ENCODE measurements at places on chromosomes 2 and 18.

DNA sequence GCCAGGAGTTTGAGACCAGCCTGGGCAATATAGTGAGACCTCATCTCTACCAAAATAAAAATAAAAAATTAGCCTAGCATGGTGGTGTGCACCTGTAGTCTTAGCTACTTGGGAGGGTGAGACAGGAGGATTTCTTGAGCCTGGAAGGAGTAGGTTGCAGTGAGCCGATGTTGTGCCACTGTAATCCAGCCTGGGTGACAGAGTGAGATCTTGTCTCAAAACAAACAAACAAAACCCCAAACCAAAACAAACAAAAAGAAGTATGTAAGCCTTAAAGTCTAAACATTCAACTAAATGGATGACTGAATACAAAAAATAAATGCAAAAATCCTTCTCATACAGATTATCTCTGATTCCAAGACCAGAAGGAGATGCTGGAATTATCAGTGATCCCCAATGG lies 58.6 kb downstream of the RAB31 start:
- DNase-seq = no peak

DNA sequence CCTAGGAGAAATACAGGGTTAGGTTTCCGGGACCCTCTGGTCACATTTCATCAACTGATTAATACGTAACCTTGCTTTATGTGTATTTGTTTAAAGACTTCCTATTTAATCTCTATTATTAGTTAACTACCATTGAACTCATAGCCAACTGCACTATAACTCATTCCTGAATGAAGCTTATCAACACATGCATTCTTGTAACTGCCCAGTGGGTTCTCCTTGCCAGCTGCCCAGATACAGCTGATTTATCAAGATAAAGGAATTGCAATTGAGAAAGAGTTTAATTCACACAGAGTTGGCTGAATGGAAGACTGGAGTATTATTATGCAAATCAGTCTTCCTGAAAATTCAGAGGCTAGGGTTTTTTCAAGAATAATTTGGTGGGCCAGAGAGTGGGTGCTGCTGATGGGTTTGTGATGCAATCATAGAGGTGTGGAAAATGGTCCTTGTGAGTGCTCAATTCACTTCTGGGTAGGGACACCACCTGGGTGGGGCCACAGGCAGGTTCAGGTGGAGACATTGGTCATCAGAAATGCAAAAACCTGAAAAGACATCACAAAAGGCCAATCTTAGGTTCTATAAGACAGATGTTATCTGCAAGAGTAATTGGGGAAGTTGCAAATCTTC lies 21.1 kb upstream of the NOSTRIN start:
- no peak for DNase-seq

DNA sequence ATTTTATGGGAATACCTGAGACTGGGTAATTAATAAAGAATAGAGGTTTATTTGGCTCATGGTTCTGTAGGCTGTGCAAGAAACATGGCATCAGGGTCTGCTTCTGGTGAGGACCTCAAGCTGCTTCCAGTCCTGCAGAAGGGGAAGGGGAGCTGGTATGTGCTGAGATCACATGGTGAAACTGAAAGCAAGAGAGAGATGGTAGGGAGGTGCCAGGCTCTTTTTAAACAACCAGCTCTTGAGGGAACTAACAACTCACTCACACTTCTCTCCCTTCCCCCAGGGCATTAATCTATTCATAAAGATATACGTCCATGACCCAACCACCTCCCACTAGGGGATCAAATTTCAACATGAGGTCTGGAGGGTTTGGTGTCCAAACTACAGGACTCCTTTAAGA lies 40.1 kb downstream of the AGPS start:
- DNase-seq = no peak

GRCh38 chr2:168640039-168640438 lies 162.4 kb upstream of the NOSTRIN start:
- DNase-seq = no peak

DNA sequence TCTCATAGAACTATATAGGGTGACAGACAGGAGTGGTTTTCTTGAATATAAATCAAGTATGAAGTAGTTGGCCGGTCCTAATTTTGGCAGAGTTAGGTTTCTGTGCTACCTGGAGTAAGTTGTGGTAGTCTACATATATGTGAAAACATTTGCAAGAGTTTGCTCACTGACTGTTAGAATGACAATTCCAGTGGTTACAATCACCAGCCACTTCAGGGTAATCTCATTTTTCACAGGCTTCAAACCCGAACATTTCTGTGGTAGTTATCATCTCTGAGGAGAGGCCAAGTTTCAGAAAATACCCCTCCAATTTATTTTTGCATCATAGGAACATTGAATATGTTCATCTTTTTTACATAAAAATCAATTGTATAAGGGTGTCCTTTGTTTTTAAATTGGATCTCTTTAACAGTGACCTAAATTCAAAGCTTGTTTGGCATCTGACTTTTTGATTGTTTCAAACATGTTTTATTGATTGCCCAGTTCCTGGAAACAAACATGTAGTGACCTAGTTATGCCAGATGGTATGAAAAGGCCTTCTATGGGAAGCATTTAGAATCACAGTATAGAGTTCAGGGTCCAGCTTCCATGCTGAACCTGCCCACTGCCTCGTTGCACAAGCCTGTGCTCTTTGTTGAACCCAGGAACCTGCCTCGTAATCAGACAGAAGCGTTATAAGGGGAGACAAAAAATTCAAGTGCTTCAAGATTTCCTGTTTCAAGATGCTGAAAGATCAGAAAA lies 250.6 kb downstream of the LTBP1 start:
- DNase-seq = no peak

DNA sequence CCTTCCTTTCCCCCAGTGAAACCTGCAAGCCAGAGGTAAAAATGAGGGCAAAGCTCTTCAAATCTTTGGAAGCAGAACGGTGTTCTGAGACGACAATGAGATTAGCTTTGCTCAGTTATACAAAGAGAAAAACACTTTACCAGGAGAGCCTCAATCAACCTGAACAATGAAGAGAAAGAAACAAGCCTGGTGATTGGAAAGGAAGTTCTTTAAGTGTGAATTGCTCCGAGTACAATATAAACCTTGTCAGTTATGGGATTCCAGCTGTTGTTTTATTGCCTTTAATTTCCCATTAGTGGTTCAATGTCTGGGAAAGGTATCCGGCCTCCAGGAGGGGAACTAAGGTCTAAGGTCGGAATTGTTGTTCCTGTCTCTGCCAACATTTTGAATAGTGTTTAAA lies 901.6 kb downstream of the EPHA4 start:
- DNase-seq = no peak

GRCh38 chr2:201971531-201972228 lies 62.0 kb upstream of the FZD7 start:
- no peak for DNase-seq

DNA sequence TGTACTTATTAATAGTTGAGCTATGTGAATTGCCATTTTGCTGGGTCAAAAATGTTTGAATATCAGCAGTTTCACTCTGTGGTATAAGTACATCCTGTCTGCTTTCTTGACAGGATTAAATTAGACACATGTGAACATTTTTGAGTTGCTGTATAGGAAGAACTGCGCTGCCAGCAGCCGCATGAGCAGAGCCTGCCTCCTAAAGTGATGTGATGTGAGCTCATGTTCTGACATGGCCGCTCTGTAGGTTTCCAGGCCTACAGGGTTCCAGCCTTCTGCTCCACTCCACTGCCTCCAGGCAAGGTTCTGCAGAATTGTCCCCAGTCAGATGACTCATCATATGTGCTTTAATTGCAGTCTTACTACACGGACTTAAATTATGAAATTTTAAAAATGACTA lies 119.7 kb upstream of the NFATC1 start:
- DNase-seq = no peak

DNA sequence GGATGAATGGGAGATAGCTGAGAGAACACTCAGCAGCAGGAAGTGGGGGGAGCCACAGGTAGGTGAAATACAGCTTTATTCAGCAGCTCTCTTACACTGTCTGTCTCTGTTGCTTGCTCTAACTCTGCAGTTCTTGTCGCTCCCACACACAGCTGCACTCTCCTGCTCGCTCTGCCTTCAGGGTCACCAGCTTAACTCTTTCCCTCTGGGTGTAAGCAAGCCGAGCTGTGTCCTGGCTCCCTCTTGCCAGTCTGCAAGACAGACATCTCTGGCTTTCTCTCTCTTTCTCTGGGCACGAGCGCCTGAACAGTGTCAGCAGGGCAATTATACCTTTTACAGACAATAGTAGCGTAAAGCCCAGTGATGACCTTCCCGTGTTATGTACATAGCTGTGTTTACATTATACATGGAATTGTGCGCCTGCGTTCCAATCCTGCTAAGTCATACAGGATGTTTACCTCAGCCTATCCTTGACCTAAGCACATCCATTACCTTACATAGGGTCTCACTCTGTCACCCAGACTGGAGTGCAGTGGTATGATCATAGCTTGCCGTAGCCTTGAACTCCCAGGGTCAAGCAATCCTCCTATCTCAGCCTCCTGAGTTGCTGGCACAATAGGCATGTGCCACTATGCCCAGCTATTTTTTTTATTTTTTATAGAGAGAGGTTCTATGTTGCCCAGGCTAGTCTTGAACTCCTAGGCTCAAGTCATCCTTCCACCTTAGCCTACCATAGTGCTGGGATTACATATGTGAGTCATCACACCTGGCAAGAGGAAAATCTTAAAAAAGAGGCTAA lies 57.8 kb upstream of the CHN1 start:
- DNase-seq = peak; percentile 85

DNA sequence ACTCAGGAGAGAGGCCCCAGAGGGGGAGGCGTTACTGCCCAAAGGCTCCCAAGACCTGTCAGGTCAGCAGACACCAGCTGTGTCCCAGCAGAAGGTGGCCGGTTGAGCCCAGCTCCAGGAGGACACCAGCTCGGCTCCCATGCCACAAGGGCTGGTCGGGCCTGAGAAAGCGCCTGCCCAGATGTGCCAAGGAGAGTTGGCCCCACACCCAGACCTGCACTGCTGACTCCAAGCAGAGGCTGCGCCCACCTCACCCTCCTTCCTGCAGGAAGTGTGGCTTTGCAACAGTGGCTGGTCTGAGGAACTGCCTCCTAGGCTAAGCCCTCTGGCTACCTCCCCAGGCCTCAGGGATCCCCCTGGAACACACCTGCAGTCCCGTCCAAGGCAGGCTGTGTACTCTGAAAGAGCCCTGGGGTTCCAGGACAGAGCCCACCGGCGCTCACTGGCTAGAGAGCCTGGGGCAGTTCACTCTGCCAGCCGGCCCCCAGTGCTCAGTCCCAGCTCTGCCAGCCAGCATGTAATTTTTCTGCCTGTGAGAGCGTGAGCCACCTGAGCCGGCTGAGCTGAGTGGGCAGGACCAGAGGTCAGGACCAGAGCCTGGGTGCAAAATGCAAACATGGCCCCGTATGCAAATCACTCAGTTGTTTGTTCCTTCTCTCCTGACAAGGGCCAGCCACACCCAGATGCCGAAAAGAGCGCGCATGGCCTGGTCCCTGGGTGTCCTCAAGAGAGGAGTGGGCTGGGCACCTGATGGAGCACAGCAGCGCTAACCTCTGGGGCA lies 36.9 kb upstream of the PTMA start:
- DNase-seq = no peak

- DNase-seq = no peak
Observed at GRCh38 chr18:8948471-8949149, 153.9 kb upstream of the NDUFV2 start.

GRCh38 chr2:60652832-60653340 lies 99.4 kb upstream of the BCL11A start:
- no peak for DNase-seq
